Stimulated activated CD4-positive, alpha-beta T cell treated with anti-CD3 and anti-CD28 coated beads, Interleukin-12 subunit alpha, Interleukin-12 subunit beta, amount 100 ng/mL, for 24 hours (primary cell): ENCODE measurements at places on chromosomes 2 and 18.

DNA sequence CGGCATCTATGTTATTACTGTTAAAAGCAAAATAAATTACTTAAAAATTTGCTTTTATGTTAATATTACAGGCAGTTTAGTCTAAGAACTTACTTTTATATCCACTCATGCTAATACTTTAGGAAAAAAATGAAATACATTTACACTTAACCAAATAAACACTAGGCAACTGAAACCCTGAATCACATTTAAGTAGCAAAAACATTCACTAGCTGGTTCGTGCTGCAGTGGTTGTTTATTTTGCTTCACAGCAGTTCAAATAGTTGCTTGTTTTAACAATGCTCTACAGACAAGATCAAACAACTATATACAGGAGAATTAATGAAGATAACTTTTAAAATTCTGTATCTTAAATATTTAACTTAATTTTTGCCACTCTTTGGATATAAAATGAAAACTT lies 60.8 kb downstream of the ABCG8 start:
- DNase-seq, result no peak

- no peak for DNase-seq
These were observed 245.5 kb downstream of the MYCN start for GRCh38 chr2:16185801-16186272.

GRCh38 chr2:9318461-9319337 lies 104.6 kb downstream of the ITGB1BP1 start:
- DNase-seq, result no peak

DNA sequence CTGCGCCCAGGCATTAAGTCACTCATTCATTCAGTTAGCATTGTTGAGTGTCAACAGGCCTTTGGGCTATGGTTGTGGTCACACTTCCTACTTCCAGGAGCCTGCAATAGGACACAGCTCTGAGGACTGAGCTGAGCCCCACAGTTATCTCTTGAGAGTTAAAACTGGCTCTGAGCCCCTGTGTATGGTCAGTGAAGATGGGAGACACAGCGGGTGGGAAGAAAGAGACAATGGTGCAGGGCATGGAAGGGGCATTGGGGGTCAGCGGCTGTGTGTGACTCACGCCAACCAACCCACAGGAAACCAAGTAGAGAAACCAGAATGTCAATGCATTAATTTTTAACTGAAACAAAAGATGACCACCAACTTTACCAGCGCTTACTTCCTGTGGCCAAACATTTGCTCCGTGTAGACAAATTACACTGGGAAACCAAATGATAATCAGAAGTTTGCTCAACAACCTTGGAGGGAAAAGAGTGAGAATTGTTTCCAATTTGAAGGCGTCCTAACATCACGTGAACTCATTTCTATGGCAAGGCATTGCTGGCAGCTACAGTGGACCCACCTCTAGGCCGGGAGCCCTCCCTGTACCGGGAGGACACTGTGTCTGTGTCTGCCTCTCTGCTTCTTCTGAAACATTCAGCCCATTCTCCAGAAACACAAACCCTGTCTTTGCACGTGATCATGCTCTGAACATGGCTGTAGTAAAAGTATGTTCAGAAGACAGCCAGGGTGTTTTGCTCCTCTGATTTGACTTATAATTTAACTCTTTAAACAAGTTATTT lies 212.0 kb upstream of the ID2 start:
- no peak for DNase-seq

DNA sequence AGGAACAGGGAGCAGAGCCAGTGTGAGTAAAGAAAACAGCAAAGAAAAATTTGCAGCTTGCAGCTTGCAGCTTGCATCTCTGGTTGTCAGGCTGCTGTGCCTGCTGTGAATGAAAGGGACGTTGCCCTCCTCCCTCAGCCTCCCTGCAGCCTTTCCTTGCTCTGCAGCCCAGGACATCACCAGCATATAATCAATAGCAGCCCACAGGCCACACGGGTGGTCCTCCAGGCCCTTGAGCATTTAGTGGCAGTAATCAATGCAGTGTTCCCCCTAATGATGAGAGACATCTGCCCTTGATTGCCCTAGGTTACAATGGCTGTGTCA lies 122.2 kb upstream of the TACR1 start:
- DNase-seq, result no peak

DNA sequence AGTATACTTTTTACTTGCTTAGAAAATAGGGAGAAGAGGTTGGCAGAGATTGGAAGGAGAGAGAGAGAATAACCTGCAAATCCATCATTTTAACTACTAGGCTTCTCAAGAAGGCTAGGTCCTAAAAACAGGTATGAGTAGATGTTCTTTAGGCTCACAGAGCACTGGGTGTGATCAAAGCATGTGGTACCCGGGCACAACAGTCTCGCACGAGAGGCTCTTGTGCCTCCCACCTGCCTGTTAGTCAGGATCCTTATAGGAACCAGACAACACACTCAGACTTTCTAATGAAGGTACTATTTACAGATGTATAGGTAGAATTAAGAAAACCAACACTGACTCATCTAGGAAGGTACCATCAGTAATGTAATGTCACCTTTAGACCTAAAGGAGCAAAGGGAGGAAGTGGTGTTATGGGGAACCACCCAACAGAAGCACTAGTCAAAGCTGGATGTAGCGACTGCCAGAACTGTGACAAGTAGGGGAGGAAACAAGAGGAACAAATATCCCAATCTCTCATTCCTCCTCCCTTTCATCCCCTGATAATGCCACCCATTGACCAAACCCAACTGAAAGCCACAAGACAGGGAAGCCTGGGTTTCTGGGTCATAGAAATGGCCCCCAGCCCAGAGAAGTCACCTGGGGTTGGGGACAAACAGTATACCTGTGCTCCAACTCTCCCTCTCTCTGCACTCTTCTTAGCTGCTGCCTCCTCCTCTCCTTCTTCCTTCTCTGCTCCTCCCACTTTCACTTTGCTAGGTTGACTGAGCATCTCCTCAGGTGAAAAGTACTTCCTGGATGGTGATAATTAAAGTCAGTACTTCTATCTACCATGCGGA lies 16.0 kb upstream of the MARCHF4 start:
- no peak for DNase-seq

DNA sequence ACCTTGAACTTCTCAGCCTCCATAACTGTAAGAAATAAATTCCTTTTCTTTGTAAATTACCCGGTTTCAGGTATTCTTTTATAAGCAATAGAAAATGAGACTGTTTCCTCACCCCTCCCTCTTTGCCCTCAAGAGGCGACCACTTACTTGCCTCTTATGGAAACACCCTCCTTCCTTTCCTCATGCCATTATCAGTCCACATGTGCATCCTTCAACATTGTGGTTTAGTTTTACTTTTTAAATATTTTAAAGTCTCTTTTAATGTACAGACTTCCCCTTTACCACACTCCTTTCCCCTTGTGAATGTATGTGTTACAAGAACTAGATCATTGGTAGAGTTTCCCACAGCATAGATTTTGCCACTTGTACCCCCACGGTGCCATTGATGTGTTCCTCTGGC lies 202.4 kb upstream of the SIX2 start:
- no peak for DNase-seq

DNA sequence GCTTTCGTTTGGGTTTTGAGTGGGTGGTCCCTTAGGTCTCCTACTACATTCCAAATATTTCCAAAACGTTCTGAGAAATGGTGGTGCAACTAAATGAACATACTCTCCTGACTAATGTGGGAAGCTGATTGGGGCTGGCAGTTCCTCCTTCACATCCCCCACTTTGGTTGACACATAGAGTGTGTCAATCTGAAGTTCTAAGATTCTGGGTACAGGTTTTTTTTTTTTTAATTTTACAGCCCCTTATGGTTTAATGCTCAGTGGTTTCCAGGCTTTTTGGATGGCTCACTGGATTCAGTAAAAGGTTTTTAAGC lies 58.4 kb upstream of the ITGB6 start:
- DNase-seq, result no peak

- no peak for DNase-seq
These were observed 137.8 kb downstream of the PID1 start for GRCh38 chr2:229133155-229133772.

GRCh38 chr2:100524331-100524730 lies 38.5 kb upstream of the PDCL3 start:
- no peak for DNase-seq

- peak; percentile 52 for DNase-seq
These were observed 1.5 kb downstream of the EFR3B start for GRCh38 chr2:25043241-25043867.

DNA sequence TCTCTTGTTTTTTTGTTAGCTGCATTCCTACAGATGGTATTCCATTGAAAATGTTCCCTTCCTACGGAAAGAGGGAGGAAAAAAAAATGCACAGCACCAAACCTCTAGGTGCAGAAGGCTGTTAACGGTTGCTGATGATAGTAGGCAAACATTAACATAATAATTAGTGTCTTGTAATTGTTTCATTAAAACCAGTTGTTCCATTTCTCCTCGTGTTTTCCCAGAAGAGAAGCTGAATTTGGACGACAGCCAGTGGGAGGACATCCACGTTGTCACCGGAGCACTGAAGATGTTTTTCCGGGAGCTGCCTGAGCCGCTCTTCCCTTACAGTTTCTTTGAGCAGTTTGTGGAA lies 494.7 kb downstream of the ARHGAP15 start:
- DNase-seq, result no peak

GRCh38 chr18:54532222-54532621 lies 58.8 kb upstream of the DYNAP start:
- DNase-seq, result no peak

DNA sequence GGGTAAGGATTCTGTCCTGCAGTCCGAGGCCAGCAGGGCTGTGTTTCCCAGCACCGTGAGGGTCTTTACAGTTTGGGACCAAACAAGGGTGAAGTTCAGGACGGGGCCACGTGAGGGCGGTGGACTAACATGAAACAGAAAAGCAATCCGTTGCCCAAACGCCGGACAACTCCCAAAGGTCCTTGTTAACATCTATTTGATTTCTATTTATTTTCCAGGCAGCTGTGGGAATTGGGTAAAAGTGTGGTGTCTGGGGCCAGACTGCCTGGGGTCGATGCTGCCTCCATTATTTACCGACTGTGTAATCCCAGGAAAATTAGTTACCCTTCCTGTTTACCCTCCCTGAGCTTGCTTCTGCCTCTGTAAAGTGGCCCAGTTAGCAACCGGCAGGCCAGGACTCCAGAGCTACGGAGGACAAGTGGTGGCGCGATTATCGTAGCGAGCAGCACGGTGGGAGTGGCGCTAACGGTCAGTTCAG lies 66.3 kb upstream of the TCF7L1 start:
- DNase-seq, result no peak

DNA sequence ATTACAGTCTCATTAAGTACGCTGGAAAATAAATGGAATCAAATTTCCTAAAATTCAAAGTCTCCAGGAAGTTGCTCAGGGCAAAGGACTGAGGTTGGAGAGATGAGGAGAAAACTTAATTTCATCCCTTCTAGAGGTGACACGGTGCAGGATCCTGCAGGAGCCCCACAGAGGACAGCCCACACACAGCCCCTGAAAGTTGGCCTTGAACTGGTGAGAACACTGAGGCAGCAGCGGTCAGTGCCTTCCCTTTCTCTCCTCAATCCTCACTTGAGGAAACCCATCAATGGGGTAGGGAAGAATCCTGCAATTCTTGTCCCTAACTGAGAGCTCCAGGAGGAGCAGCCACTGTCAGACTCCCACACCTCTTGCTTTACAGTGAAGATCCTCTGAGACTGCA lies 37.5 kb downstream of the LOXHD1 start:
- no peak for DNase-seq

GRCh38 chr2:20145497-20146193 lies 79.3 kb downstream of the SDC1 start:
- DNase-seq, result no peak

- DNase-seq, result no peak
These were observed 1.8 kb downstream of the CCDC85A start for GRCh38 chr2:56185582-56186046.

DNA sequence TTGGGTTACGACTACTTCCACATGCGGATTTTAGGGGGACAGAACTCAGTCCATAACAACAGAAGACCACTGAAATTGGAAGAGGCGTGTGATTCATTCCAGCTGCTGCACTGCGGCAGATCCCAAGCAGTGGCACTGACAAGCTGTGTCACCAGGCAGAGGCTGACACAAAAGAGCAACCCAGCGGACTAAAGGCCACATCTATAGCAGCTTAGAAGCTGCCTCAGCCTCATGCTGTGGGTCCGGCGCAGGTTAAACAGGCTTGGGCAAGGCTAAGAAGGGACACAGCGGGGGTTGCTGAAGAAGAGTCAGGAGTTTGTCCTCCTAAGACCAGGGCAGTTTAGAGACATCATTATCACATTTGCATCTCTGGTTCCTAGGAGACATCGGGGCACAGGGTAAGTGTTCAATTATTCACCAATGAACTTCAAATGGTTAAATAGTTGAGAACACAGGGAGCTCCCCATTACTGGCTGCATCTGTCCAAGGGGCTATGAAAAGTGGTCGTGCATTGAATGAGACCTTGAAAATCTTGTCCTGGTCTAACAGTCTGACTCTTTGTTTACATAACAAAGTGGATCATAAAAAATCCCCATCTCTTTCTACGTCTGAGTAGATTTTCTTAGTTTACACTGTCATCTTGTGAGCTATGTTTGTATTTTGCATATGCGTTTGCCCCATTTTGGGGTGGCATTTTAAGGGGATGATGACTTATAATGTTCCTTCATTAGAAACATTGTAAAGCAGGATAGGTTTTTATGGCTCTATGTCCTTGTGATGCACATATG lies 162.3 kb upstream of the TRIB2 start:
- DNase-seq, result no peak

DNA sequence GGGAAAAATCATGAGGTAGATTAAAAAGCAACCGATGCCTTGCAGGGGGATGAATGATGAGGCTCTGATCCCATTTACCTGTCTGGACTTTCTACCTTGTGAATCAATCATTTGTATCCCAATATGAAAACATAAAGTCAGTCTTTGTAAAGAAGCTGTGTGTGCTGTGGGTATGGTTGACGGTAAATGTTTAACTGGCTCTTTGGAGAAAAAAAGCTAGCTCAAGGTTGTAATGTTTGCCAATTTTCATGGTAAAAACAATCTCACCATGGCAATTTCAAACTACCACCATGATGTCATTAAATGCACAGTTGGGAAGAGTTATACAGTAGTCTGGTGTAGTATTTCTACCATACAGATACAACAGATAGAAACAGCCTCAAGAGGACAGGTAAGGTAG lies 14.6 kb downstream of the TTR start:
- DNase-seq, result no peak

DNA sequence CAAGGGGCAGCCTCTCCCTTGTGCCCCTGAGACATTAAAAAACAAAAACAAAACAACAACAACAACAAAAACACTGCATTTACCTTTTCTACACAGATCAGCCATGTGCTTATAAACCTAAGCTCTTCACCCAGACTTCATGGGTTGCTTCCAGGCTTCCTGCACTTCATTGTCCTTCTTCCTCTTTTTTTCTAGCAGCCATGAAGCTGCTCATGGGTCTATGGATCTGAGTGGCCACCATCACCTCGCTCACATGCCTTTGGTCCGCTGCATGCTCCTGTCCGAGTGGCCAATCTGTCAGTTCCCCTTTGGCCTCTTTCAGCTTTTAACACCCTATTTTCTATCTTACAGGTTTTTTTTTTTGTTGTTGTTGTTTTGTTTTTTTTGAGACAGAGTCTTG lies 9.0 kb upstream of the TET3 start:
- DNase-seq, result no peak
